ENCODE measurements at places on chromosomes 16 and 17.

- DNase-seq, result no peak
Measured at GRCh38 chr16:5073279-5073629, 1.6 kb downstream of the ALG1 start.

- no peak for DNase-seq
Measured at GRCh38 chr17:18033442-18034099, 5.4 kb downstream of the ATPAF2 start.

- DNase-seq, result no peak
Measured at GRCh38 chr16:10252155-10252554, 69.9 kb upstream of the GRIN2A start.

DNA sequence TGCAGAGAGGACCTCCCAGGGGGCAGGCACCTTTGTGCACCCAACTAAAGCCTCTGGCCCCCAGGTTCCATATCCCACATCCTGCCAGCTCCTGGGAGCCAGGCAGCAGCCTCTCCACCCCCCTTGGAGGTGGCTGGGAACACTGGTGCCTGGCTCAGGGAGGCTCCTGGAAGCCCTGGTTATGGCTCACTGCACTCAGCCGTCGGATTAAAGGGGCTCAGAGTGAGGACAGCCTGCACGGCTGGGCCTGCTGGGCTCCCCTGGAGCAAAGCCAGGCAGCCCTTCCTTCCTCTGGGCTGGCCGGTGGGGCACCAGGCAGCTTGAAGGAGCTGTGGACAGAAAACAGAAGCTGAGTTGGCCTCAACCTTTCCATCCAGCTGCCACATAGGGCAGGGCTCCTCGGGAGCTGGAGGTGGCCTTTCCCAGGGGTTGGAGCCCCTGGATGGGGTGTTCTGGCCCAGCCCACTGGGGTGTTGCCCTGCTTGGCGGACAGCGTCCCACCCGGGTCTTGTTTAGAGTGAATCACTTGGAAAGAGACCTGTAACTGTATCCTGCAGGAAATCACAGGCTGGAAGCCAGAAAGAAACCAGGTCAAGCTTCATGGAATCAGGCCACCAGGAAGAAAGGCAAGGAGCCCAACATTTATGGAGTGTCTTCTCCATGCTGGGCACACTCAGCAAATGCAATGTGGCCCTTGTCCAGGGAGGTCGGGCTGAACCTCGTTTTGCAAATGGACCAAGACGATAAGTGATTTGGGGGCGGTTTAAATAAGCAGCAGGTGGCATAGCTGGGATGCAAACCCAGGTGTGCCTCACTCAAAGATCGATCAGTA, 253.3 kb downstream of the SOX9 start:
- no peak for DNase-seq

DNA sequence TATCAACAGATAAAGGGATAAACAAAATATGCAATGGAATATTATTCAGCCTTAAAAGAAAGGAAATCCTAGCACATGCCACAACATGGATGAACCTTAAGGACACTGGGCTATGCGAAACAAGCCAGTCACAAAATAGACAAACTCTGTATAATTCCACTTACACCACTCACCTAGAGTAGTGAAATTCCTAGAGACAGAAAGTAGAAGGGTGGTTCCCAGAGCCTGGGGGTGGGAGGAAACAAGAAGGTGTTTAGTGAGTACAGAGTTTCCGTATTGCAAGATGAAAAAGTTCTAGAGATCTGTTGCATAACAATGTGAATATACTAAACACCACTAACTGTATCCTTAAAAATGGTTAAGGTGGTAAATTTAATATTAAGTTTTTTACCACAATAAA, 10.0 kb downstream of the SPOP start:
- no peak for DNase-seq

Measured in stimulated activated CD4-positive, alpha-beta T cell treated with anti-CD3 and anti-CD28 coated beads, TNF-alpha, amount 100 ng/mL, for 1 hour (primary cell).